ENCODE measurements at places on chromosomes 13 and 19.

DNA sequence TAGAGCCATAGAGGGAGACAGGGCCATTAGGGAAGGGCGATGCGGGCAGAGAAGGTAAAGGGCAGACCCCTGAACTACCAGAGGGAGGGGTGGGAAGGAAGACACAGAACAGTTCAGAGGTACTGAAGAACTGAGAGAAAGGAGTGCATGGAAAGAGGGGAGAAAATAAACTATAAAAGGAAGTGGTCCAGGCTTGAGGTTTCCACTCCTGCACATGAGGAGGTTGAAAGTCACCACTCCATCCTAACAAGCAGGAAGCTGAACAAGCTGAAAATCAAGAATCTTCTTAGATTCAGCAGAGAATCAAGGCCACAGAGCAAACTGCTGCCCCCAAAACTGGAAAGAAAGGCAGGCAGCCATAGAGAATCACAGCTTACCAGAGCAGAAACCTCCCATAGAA, 45.1 kb downstream of the MIPEP start:
- no peak for DNase-seq

DNA sequence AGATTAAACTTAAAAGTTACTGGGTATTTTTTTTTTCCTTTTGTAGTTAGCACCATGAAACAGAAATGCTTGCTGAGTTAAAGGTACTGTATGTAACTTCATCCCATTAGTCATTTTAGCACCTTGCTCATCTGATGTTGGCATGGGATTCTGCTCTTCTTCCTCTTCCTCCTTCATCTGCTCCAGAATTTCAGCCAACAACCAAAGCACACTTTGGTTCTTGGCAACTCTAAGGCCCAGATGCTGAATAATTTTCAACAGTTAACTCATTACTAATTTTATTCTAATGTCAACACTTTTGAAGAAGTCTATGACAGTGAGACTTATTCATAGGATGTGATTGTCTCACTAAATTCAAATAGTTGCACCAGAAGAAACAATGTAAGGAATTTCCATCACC, 359.2 kb downstream of the KCTD12 start:
- no peak for DNase-seq

DNA sequence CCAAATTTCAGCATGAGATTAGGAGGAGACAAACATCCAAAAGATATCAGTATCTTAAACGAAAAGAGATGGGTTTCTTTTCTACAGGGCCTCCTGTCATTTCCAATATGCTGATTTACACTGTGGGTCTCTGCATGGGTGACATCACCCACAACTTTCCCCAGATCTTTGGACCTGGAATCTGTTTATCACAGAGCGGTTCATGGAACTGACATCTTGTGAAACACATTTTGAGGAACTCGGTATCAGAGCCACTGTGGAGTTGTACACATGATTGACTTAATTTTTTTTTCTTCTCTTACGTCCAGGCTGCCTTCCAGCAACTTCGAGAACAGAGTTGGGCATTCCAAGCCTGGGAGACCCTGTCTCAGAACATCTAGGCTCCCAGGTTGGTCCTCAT, 80.2 kb upstream of the SERP2 start:
- DNase-seq = no peak

DNA sequence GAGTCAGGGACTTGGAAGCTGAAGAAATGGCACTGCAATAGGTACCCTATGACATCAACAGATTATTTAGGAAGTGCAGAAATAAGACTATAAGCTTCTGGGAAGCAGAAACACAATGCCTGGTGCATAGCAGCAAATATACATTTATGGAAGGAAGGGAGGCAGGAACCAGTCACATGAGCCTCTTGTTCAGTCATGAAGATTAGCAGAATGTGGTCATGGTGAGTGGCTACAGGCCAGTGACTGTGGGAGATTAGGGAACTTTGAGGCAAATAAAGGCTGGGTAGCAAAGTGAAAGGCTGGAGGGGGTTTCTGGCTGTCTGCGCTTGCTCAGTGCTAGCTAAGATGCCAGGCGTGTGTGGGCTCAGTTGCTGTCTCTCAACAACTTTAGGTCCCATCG, 96.3 kb downstream of the EPSTI1 start:
- DNase-seq = no peak

- DNase-seq = no peak
Observed at GRCh38 chr19:55392820-55393761, 7.4 kb downstream of the RPL28 start.

GRCh38 chr13:88031980-88032559, 360.9 kb downstream of the SLITRK5 start:
- no peak for DNase-seq

DNA sequence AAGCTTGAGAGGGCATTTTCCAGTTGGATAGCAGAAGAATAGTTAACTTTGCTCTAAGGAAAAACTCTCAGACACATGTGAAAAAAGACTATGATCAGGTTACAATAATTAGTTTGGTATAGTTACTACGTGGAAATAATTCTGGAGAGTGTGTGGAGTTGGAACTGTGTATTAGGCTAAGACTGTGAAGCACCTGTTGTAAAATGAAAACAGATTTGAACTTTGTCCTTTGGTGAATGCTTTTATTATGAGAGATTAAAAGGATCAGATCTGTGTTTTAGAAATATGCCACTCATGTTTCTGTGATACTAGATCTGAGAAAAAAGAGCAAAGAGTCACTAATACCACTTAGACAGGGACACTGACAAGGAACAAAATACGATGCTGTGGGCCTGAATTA, 807.5 kb upstream of the ATXN8OS start:
- no peak for DNase-seq

GRCh38 chr13:110258876-110259631, 47.9 kb downstream of the COL4A1 start:
- DNase-seq = no peak

DNA sequence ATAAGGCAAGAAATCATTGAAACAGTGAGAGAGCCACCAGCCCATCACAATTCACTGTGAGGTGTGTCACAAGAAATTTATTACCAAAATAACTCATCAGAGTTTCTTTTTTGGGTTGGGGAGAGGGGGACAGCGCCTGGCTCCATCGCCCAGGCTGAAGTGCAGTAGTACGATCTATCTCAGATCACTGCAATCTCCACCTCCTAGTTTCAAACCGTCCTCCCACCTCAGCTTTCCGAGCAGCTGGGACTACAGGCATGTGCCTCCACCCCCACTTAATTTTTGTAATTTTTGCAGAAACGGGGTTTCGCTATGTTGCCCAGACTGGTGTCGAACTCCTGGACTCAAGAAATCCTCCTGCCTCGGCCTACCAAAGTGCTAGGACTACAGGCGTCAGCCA, 3.6 kb downstream of the IFNL1 start:
- DNase-seq = no peak

- peak; percentile 68 for DNase-seq
Observed at GRCh38 chr19:2167896-2168618, 4.3 kb downstream of the DOT1L start.

DNA sequence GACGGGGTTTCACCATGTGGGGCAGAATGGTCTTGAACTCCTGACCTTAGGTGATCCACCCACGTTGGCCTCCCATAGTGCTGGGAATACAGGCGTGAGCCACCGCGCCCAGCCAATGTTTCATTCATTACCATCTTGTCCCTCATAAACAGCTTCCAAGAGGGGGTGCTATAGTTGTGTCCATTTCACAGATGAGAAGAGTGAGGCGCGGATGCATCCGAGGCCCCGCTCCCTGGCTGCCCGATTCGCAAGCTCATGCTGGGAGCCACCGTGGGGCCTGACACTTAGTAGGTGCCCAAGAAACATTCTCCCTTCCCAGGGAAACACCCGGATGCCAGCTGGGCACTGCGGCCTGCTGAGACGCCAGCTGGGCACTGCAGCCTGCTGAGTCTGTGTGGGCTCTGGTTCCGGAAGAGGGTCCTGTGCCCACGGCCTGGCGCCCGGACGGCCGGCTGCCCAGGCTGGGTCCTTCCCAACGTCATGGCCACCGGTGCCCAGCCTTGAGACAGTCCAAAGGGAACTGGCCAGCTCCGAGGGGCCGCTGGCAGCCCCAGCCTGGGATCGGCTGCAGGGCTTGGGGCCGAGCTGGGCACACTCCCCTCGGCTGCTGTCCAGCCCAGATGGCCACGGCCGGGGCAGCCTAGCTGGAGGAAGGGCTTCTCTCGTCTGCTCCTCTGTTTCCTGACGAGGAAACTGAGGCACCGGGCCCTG, 54.7 kb downstream of the NFIC start:
- DNase-seq = no peak

- peak; percentile 43 for DNase-seq
Observed at GRCh38 chr19:31600731-31601295, 251.6 kb upstream of the TSHZ3 start.

DNA sequence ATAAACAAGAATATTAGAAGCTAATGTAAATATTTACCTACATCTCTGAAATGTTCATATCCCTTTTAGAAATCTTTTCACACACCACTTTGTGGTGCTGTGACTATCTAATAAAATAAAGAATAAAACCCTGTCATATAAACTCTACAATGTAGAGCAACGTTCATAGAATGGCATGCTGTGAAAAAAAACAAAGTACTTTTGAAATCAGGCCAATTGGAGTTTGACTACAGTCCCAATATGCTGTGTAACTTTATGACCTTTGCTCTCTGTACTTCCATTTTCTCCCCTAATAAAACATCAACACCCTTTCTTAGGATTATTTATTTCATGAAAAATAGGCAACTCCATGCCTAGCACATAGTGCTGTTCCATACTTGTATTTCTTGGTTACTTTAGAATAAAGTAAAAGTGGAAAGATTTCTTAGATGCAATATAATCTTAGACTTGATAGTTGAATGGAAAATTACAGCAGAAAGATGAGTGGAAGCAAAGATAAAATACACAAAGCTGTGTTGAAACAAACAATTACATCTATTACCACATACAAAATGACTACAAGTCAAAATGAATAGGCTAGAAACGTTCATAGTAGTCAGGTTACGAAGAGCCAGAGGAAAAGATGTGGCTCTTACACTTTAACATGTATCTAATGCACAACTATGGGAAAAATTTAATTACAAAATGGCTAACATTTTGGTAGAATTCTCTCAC, 613.2 kb upstream of the SLITRK5 start:
- no peak for DNase-seq

- no peak for DNase-seq
Observed at GRCh38 chr19:23542562-23542961, 144.4 kb downstream of the ZNF675 start.

GRCh38 chr19:23394511-23394910, 760 bp downstream of the ZNF91 start:
- DNase-seq = no peak

- DNase-seq = no peak
Observed at GRCh38 chr13:112692104-112692503, 2.3 kb downstream of the ATP11A start.

DNA sequence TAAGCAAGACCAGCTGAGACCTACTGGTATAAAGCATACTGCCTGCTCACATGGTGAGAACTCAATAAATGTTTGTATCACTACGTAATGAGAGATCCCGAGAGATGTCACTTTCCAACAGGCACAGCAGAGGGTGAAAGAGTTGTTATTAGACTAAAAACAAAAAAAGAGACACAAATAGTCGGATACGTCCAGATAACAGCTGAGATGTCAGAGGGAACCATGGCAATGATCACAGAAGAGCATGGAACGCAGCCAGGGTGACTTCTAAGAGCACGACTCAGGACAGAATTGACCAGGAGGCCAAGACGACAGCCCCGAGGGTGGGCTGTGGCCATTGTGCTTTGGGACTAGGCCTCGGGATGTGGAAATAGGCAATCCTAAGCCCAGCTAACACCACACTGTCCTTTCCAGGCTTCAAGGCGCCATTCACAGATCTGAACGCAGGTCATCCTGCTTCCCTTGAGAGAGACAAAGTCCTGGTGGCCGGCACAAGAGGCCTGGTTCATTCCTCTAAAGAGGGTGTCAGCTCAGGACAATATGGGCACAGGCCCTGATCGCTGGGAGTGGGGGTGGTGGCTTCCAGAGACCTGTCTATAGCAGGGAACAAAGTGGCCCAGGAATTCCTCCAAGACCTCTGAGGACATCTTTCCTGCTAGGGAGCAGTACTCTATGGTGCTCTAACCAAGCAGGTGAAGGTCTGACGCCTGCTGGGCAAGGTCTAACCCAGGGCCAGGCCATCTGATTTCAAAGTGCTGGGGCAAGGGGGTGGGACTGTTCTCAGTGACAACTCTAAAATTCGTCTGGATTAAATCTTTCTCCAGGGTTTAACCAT, 3.2 kb downstream of the SH3GL1 start:
- no peak for DNase-seq

- DNase-seq = no peak
Observed at GRCh38 chr19:29367791-29368222, 154.9 kb upstream of the UQCRFS1 start.

GRCh38 chr19:58562122-58563033, 4.0 kb upstream of the UBE2M start:
- DNase-seq = no peak

- no peak for DNase-seq
Observed at GRCh38 chr19:55257461-55258420, 1.1 kb downstream of the PPP6R1 start.

GRCh38 chr19:33348301-33349010, 25.1 kb upstream of the CEBPG start:
- no peak for DNase-seq

DNA sequence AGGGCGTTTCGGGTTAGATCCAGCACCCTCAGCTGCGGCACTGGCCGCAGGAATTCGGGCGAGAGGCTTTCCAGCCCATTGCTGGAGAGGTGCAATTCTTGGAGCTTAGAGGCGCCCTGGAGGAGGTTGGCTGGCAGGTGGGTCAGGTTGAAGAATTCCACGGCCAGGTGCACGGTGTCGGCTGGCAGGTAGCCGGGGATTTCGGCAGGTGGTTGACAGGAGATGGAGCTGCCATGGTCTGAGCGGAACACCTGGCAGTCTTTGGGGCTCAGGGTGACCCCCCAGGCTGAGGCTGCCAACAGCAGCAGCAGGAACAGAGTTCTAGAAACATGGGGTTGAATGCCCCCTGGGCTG, 1.3 kb downstream of the LRG1 start:
- DNase-seq = no peak

DNA sequence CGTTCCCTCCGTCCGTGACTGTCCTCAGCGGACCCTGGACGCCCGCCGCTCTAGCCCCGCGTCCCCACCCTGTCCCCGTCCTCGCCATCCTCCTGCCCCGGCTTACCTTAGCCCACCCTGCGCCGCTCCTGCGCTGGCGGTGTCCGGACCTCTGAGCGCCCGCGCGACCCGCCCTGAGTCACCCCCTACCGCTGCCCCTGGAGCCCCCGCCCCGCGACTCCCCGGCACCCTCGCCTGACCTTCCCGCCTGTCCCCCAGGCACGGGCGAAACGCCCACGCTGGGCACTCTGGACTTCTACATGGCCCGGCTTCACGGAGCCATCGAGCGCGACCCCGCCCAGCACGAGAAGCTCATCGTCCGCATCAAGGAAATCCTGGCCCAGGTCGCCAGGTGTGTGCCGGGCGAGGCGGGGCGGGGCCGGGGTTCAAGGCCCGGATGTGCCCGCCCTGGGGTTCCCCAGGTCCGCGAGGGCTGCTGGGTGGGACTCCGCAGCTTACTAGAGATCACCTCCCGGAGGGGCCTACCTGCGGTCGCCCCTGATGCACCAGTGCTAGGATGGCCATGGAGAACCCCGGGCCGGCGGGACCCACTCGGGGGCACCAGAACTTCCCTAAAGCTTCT, 5.1 kb downstream of the HMG20B start:
- DNase-seq = no peak

Data from lower leg skin (tissue), 4 donors.